Stimulated activated CD4-positive, alpha-beta T cell treated with anti-CD3 and anti-CD28 coated beads, TNF-alpha, amount 100 ng/mL, for 1 hour (primary cell): ENCODE measurements at places on chromosomes 5 and 9.

DNA sequence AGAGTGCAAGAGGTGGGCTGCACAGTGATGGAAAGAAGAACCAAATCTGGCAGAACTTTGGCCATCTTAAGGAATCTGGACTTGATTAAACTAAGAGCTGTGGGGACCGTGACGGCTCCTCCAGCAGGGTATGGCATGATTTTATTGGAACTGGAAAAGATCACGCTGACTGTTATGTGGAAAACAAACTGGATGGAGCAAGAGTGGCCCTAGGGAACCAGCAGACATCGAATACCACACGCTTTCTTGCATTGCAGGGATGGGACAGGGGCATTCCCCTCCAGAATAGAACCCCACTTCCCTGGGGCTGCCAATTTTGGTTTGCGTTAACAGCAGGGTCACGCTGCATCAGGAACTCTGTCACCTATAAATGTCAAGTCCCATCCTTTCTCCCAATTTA lies 38.8 kb downstream of the INSYN2B start:
- DNase-seq = no peak

GRCh38 chr9:133538851-133539833 lies 4.6 kb downstream of the ADAMTSL2 start:
- DNase-seq = no peak

DNA sequence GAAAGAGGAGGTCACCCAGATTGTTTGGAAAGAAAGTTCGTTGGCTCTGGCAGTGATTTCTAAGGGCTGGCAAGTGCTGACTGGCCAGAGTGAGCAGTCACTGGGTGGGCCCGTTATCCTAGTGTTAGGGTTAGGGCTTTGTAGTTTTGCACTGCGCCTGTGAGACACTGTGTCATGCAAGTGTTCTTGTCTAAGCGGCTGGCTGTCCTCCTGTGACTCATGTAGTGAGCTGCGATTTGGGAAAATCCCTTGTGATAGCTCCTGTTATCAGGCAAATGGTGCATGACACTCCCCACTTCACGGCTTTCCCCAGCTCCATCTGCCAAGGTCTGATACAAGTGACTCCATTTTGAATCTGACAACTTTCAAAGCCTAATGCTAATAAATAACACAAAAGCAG lies 526.0 kb upstream of the ADAMTS16 start:
- DNase-seq = no peak

DNA sequence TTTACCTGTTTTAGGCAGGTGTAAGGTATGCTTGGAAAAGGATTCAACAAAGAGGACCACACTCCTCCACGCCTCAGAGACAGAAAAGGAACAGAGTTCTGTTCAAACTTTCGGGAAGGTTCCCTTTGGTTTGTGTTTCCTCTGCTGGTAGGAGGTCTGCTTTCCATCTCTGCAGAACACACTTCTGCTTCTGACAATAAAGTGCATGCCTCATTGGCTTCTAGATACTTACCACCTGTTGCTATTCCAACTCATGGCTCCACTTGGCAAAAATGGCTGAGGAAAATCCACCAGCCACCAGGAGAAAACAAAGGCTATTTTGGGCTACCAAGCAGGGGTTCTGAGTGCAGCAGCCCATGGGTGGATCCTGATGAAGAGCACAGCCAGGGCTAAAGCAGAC lies 112.7 kb downstream of the NRG2 start:
- DNase-seq = no peak

DNA sequence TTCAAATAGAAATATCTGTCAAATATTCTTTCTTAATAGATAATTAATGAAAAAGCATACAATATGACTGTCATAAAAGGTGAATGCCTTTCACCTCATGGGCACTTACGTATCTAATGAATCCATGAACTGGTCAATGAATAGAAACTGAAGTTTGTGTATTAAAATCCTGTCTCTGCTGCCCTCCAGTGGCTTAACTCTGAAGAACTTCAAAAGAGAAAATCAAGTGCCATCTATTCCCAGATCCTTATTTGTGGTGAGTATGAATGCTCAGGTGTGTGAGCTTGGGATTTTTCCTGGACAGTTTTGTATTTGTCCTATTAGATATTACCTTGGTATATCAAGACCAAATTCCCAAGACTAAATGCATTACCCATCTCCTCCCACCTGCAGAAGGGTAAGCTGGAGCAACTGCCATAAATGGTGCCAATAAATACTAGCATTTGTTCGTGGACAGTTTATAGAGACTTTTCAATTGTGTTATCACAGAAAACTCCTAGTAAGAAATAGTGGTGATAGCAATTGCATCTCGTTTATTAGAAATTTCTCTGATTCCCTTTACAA lies 44.0 kb upstream of the SVEP1 start:
- DNase-seq = no peak

DNA sequence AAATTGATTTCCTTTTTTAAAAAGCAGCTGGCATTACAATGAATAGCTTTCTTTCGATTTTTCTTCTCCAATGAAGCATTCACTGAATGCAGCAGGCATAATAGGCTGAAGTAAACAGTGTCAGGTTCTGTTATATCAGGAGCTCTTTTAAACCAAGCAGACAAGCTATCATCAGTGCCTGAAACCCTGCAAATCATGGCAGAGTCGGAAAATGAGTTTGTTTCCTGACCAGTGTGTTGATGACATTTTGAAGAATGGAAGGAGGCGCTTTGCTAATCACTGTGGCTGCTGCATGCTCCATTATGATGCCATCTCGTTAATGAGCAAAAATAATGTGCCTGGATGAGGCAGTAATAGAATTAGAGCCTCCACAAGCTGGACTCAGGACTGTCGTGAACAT lies 284.5 kb downstream of the ZNF608 start:
- DNase-seq = no peak

DNA sequence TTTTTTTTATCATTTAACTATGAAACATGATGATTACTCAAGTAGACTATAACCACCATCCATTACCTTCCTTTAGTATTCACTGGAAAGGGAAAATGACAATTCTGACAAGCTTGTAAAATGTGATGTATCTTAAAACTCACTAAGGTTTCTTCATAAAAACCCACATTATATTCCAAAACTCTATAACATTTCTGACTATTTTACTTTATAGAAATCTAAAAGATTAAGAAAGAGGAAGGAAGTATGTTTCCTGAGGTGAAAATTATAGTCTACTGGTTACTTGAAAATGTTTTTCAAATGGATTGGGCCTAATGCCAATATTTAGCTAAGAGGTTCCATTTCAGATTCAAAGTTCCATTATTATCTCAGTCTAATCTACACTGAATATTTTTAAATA lies 1982.2 kb upstream of the C9orf72 start:
- DNase-seq = no peak

- no peak for DNase-seq
Observed at GRCh38 chr9:131534721-131535237, 3.7 kb upstream of the UCK1 start.

- no peak for DNase-seq
Observed at GRCh38 chr5:180591311-180591887, at the start of gene SCGB3A1. TSS of gene SCGB3A1 (minus strand) at chr5:180591499. CDS start at chr5:180591462, 37 bp downstream.

- no peak for DNase-seq
Observed at GRCh38 chr5:36089989-36090388, 23.3 kb upstream of the UGT3A2 start.

- no peak for DNase-seq
Observed at GRCh38 chr9:122032346-122032745, 60.8 kb downstream of the TTLL11 start.
